ENCODE measurements at places on chromosomes 5 and 9.

- no peak for DNase-seq
These were observed 149.5 kb downstream of the GABRG2 start for GRCh38 chr5:162217037-162217436.

GRCh38 chr9:137924169-137924568 lies 46.6 kb downstream of the CACNA1B start:
- no peak for DNase-seq

DNA sequence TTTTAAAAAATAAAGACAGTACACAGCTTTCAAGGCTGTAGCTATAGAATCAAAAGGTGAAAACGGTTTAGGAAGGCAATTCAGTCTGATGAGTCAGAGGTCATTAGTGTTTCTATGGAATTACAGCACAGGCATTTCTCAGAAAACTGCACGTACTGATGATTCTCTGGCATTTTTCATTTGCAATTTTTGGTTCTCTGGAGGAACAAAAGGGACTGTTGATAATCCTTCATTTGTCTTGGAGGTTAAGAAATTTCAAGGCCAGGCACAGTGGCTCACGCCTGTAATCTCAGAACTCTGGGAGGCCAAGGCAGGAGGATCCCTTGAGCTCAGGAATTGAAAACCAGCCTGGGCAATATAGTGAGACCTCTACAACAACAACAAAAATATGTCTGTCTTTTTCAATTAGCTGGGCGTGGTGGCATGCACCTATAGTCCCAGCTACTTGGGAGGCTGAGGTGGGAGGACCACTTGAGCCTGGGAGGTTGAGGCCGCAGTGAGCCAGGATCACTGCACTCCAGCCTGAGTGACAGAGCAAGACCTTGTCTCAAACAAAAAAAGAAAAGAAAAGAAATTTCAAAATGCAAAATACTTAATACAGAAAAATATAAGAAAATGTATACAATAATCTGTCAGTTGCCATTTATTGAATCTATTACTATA lies 27.3 kb downstream of the NR6A1 start:
- no peak for DNase-seq

- no peak for DNase-seq
These were observed 28.7 kb upstream of the ABL1 start for GRCh38 chr9:130806327-130806716.

GRCh38 chr5:68169903-68170302 lies 45.7 kb upstream of the PIK3R1 start:
- DNase-seq = no peak

All from activated gamma-delta T cell treated with anti-CD3 and anti-CD28 coated beads, Interleukin-2, amount 50 U/mL, for 16 hours (primary cell).